Hippocampal formation (tissue), 2 donors: ENCODE measurements at places on chromosomes 4 and X.

- no peak for DNase-seq
These were observed 23.7 kb downstream of the ELF4 start for GRCh38 chrX:130086447-130087206.

- DNase-seq = no peak
These were observed 26.3 kb upstream of the ZMAT1 start for GRCh38 chrX:101958139-101958538.

DNA sequence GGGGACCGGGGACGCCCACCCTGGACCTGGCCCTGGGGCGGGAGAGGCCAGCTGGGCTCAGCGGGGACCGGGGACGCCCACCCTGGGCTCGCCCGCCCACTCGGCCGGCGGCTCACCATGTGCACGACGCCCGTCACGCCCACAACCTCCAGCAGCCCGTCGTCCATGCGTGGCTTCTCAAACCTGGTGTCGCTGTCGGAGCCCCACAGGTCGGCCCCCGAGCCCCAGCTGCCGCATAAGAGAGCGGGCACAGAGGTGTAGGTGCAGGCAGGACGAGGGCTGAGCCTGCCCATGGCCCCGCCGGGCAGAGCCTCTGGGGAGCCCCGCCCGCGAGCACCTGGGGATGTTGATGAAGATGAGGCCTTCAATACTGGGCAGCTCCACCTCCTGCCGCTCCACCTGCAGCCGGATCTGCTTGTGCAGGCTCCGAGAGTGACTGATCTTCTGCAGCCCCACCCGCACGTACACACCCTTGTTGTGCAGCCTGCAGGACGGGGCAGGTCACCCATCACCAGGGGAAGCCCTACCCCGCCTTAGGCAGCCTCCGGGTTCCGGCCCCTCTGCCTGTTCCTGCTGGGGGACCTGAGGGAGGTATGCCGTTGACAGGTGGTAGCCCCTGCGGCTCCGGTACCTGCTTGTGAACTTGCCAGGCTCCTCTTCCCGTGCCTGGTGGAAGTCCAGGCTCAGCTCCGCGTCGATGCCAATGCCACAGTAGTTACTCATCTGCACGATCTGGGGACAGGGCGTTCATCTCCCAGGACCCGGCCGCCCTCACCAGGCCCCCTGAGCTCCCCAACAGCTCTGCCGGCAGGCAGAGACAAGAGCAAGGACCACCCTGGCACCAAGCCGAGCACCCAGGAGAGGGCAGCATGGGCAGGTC, 11.8 kb downstream of the DGKQ start:
- no peak for DNase-seq

GRCh38 chr4:89307178-89307445, 488 bp downstream of the GPRIN3 start:
- DNase-seq = no peak

DNA sequence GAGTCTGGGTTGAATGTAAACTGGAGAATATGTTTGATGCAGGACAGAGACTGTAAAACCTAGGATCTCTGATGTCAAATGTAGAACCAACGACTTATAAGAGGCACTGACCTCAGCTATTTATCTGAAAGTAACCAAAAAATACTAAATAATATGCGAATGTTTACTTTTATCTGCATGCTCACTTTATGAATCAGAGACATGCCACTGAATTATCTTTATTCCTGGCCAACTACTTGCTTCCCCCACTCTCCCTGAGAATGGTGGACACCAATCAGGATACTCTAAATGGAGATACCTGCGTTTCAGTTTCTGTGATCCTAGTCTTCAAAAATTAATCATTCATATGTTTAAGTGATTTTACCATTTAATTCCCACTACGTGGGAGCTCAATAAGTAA, 1038.4 kb upstream of the PABPC4L start:
- DNase-seq = no peak

DNA sequence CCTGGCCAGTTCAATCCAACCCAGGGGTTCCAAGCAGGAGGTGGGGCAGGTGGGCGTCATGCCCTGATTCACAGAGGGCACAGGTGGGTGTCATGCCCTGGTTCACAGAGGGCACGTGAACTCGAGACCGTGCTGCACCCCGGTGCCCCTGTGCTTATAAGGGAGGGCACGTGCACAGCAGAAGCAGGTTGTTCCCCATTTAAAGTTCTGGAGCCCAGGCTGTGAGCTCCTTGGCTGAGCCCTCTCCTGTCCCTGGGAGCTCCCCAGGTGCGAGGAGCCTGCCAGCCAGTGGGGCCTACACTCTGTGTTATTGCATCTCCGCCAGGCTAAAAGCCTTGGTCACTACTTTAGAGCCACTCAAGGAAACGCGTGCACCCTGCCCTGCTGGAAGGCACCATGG, 3.2 kb upstream of the CPZ start:
- DNase-seq = no peak

GRCh38 chr4:87527431-87528220, 1.6 kb downstream of the SPARCL1 start:
- DNase-seq = no peak

DNA sequence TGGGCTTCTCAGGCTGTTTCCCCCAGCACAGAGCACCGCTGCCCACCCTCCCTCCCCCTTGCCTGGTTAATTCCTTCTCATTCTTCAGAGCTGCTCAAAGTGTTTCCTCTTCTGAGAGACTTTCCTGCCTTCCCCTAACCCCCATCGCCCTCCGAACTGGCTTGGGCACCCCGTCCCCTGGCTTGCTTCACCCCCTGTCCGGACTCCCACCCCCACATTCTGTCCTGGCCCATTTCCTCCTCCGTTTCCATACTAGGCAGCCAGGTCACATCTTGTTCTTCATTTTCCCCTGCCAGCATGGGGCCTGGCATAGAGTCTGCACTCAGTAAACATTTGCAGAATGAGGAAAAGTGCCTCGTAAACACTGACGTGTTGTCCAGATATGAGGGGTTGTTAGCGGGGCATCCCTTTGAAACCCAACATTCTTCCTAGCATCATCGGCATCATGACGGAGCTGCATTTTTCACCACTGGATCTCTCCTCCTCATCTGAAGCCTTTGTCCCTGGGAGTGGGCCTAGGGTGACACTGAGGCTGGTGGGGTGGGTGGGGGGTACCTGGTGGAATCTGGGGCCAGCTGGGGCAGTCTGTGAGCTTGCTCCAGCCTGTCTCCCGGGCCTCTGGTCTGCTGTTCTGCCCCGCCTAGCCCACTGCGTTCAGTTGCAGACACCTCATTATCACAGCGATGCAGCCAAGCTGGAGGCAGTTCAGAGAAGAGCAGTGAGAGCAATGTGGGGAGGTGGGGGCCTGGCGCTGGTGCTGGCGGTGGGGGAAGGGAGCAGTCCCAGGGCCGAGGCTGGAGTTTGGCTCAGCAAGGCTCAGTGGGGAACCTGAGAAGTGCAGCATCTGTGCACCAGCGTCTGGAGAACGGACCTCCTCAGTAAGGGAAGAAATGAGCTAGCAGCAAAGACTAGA, 149.4 kb upstream of the PJA1 start:
- DNase-seq = no peak

DNA sequence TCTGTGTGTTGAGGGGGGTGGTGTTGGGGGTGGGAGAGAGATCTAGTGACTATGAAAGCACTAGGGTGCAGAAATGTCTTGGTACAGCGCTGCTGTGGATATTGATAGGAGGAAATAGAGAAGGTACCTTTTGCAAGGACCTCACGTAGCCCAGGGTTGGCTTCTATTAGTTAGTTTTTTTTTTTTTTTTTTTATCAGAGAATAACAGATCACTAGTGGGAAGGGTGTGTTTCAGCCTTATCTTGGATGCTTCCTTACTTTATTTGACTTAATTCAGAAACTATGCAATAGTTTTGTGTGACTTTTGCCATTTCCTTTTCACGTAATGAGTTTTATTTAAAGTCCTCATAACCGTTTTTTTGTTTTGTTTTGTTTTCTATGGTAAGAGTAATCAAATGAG, 16.4 kb upstream of the PGRMC2 start:
- no peak for DNase-seq

DNA sequence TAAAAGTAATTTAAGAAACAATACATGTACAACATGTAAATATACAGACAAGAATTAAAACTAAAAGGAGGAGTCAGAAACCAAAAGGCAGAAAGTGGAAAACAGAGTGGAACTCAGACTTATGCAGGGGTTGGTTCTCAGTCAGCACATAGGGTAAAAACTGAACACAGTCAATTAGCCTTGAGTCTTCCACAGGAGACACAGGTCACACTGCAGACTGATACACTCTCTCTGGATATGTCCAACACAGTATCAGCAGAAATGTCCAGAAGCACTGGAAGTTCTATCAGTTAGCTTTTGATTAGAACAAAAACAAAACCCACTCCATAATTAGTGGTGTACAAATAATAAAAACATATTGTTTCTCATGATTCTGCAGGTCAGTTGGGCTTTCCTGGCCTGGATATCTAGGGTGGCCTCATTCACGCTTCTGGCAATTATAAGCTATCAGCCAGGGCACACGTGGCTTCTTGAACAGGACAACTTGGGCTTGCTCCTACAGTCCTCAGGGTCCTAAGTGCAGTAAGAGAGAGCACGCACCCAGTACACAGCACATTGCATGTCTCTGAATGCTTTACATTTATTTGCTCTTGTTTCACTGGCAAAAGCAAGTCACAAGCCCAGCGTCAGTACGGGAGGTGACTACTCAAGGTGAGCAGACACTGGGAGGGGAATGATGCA, 21.6 kb downstream of the TEC start:
- no peak for DNase-seq

GRCh38 chrX:100264200-100264599, 145.9 kb downstream of the PCDH19 start:
- DNase-seq = no peak

DNA sequence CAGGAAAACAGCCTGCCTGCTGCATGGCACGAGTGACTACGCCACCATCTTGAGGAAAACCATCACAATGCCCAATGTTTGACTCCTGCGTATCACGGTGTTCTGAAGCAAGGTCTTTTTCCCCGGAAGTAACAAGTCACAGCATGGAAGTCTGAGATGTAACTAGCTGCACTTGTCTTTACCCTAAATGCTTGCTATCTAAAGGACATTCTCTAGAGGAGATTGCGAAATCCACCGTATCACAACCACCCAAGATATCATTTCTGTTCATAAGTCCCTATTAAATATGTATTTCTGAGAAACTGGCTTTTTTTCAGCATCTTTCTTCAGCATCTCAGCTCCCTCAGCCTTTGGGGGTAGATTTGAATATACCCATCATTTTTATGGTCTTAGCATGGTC, 1565.1 kb downstream of the ARAP2 start:
- no peak for DNase-seq

DNA sequence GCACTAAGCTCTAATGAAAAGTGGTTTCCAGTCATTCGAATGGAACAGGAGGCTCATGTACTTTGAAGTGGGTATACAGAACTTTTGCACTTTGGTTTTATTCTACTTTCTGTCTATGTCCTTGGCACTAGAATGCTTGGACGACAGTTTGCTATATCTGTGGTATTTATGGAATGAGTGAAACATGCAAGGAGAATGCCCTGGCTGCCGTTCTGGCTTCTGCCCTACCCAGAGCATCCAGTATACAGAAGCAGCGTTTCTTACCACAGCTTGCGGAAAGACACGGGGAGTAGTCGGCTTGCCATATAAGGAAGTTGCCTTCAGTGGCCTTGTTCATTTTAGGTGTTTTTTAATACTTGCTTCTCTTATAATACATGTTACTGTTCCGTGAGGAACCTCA, 98.0 kb downstream of the TBL1X start:
- DNase-seq = no peak

GRCh38 chr4:2296631-2297601, 35.0 kb upstream of the MXD4 start:
- no peak for DNase-seq

DNA sequence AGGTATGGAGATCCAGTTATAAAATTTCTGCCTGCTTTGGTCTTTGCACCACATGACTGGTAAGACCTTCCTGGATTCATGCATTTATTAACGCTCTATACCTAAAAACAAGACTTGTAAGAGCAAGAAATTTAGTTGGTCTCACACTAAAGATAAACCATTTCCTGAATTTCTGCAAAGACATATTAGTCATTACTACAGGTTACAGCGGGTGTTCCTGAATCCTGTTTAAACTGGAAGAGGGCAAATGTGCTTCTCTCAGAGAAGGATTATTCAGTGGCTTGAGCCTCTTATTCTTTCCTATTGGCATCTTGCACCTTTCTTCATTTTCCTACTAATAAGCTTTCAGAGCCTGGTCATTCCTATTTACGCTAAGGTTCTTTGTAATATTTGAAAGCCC, 397.6 kb upstream of the TENM3 start:
- DNase-seq = no peak

DNA sequence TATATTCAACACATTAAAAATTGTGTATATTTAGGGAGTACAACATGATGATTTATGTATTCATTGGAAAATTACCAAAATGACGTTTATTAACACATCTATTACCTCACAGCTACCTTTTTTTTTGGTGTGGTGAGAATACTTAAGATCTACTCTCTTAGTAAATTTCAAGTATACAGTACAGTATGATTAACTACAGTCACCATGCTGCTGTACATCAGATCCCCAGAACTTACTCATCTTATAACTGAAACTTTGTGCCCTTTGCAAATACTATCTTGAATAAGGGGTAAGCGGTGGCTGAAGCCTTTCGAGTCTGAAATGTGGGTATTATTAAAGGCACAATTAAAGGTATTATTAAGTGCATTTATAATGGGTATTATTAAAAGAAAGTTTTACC, 976 bp downstream of the PHKA1 start:
- DNase-seq = no peak

DNA sequence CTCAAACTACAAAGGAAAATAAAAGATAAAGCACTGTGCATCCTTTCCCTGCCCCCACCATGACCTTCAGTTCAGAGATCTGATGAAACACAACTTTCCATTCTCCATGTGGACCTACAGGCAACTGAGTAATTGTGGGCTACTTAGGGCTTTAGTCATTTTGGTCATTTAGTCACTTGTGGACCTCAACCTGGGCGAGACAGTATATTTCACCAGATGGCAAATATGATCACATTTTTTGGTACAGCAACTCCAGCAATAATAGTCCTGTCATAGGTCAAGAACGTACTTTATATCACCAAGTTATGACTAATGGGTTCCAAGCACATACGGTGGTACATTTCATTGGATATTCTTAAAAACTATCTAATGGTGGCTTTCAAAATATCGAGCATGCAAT, 141.2 kb downstream of the PDGFC start:
- DNase-seq = no peak

DNA sequence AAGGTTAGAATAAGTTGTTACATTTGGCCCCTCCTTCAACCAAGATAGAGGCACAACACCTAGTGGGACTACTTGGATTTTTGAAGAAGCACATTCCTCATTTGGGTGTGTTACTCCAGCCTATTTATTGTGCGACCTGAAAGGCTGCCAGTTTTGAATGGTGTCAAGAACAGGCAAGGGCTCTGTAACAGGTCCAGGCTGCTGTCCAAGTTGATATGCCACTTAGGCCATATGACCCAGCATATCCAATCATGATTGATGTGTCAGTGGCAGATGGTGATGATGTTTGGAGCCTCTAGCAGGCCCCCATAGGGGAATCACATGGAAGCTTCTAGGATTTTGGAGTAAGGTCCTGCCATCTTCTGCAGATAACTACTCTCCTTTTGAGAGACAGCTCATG, 35.5 kb upstream of the UGT2B4 start:
- DNase-seq = no peak

DNA sequence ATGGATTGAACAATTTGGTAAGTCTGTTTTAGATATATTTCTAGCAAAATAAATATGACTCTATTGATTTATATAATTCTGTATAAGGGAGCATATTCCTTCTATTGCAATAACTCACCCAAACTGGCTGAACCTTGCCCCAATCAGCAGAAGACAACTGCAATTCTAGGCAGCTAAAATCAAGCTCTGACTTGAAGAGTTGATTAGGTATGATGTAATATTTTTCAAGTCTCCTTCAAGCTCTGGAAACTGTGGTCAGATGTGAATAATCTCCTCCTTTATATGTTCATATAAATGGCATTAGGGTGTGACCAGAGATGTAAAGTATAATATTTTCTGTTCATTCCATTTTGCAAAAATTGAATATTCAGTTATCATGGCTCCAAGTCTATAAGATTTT, 8.2 kb downstream of the RASSF6 start:
- DNase-seq = no peak
